ENCODE measurements at places on chromosomes 1 and 21. TPM values are rescaled to one million over a fixed set of nuclear protein-coding genes. Genes with fewer than 3 reads are reported as not detected.

DCST2 gene
- not detected for total RNA-seq

FBXO2 gene
- total RNA-seq: 0.56 TPM

- DNase-seq: no peak
Measured at GRCh38 chr1:4656533-4657140, 2.2 kb downstream of the AJAP1 start.

TSPAN2 gene
- 0.83 TPM for total RNA-seq

GRCh38 chr21:32548978-32549377 is 36.3 kb downstream of the TCP10L start:
- no peak for DNase-seq

DNA sequence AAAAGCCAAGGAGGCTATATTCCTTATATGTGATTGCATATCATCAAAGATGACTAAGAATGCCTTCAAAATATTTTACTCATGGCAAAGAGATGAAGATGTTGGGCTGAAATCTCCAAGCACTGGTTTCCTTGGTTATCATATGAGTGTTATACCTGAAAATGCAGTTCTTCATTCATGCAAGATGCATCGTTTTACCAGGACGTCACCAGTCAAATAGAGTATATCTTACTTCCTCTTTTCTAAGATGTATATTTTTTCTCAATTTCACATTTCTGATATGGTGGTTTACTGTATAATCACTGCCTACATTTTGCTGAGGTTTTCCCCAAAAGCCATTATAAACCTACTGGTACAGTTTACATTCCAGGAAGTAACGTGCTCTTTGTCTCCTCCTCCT is 1085.7 kb downstream of the NCAM2 start:
- DNase-seq: no peak

DNA sequence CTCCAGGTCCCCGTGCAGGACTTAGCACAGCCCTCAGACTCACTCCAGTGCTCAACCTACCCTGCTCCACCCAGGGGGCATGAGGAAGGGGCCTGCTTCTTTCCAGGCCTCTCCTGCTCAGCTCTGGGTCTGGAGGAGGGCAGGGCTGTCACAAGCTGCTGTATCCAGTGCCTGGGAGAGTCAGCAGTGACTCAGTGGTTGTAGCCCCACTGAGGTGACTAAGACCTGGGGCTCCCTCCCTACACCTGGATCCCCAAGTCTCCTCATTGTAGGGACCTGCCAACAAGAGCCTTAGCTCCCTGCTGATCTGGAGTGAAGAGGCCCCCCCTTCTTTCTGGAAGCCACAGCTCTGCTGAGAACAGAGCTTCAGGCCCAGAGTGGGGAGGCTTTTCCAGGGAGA is 36.1 kb upstream of the FAM131C start:
- DNase-seq: peak; percentile 32

DNA sequence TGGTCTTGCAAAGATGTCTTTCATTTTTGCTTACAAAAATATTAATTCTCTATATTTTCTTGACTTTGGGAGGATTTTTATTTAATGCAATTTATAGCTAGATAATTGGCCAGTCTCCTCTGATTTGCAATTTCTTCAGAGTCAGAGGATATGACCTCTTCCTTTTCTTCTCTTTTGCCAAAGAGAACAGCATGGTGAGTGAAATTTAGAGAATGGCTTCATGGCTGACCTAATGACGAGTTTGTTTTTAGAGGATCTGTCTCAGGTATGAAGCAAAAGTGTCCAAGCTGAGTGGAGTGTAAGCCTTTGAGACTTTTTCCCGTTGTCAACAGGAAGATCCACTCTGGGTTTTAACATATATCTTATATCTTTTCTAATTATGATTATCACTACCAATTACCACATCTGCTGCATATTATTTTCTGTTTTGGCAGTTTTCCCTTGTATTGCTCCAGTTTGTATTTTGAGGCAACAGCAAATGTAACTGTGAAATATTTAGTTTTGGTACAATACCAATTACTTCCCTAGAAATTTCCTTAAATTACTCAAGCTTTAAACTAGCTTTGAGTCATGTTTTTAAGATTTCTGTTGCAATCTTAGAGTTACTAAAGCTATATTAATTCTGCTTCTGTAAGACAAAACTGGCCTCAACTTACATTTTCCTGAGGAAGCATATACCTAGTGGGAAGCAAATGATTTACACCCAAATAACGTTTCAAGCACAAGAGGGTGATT is 332.8 kb upstream of the ZRANB2 start:
- no peak for DNase-seq

GRCh38 chr21:17758683-17759082 is 60.5 kb downstream of the C21orf91 start:
- DNase-seq: no peak

HSD3B2 gene
- not detected for total RNA-seq

DNA sequence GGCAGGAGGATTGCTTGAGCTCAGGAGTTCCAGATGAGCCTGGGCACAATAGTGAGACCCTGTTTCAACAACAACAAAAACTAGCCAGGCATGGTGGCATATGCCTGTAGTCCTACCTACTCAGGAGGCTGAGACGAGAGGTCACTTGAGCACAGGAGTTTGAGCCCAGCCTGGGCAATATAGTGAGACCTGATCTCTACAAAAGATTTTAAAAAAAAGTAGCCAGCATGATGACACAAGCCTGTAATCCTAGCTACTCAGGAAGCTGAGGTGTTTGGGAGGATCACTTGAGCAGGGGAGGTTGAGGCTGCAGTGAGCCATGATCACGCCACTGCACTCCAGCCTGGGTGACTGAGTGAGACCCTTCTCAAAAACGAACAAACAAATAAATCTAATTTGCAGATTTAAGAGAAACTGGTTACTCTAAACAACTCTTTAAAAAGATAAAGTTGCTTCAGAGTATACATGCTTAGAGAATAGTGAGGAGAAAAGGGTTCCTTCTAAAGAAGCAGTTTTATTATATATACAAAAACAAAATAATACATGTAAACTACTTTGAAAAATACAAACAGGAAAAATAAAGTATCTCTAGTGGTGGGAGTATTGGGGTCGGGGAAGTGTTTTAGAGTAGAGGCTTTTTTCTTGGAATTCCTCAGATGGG is 88.4 kb downstream of the ADCY10 start:
- peak; percentile 37 for DNase-seq

RBBP5 gene
- 37.5 TPM for total RNA-seq

NBPF3 gene
- total RNA-seq: 18.8 TPM

GRCh38 chr1:9338397-9339246 is 45.9 kb downstream of the SPSB1 start:
- DNase-seq: no peak

DNA sequence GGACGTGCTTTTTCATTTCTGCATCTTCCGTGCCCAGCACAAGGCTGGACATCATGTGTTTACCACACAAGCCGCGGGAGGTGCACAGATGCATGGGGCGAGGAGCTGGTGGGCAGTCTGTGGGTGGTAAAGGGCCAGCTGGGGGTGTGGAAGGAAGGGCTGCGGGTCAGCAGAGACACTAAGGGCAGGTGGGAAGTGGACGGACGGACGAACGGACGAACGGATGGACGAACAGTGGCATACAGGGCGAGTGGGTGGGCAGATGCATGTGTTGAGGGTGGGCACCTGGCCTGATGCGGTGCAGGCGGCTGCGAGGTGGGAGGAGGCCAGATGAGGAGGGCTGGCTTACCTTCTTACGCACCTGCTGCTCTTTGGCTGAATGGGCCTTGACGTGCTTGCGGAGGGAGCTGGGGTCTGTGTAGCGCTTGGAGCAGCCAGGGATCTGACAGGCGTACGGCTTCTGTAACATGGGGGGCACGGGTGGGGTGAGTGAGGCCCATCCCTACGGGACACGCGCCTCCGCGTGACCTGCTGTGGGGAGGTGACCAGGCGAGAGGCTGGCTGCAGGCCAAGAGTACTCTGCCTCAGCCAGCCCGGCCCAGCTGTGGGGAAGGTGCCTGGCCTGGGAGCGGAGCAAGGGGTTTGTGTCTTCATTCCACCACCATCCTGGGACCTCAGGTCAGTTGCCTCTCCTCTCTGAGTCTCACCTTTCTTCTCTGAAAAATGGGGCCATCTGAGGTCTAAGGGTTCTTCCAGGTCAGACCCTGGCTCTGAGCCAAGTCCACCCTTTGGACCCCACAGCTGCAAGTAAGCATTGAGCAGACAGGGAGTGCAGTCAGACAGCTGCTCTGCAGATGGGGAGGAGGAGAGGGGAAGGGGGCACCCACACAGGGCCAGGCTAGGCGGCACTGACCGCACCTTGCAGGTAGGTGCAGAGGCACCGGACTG is 65.5 kb downstream of the DMRTB1 start:
- no peak for DNase-seq

ANGPTL3 gene
- not detected for total RNA-seq

DNA sequence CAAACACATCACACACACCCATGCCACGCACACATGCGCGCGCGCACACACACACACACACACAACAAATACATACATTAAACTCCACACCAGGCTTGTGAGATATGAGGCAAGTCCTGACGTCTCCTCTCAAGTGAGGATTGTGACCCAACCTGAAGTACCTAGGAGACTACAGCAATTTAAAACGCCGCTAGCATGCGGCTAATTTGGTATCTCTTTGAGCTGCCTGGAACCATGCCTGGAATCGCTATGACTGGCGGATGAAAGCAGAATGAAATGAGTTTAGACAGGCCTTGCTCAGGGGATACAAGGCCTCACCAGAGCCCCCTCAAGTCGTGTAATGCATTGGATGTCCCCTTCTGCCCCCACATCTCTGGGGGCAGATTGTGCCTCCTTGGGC is 1.6 kb upstream of the RAB7B start:
- DNase-seq: no peak

GRCh38 chr1:111855260-111855659 is 99.6 kb downstream of the DDX20 start:
- no peak for DNase-seq

DNA sequence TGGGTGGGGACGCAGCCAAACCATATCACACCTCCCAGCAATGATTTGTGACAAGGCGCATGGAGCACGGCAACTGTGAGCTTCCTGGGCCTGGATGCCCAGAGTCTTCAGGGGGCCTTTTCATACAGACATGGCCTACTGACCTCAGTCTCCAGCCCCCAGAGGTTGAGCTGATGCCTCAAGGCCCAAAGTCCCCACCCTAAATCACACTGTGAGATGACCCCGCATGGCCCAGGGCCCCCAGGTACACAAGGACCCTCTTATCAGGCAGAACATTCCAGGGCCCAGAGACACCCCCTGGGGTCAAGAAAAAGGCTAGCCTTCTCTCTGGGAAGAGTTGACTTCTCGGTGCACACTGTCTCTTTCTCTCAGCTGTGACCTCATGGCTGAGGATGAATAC is 179.7 kb upstream of the C1orf174 start:
- DNase-seq: no peak

ZRANB2 gene
- 23.7 TPM for total RNA-seq

Data from IMR-90 (cell line).